Calu3 (cell line): ENCODE measurements at places on chromosomes 4 and X.
A peak's percentile ranks its signal among the peaks of the same experiment; 100 is the strongest.

DNA sequence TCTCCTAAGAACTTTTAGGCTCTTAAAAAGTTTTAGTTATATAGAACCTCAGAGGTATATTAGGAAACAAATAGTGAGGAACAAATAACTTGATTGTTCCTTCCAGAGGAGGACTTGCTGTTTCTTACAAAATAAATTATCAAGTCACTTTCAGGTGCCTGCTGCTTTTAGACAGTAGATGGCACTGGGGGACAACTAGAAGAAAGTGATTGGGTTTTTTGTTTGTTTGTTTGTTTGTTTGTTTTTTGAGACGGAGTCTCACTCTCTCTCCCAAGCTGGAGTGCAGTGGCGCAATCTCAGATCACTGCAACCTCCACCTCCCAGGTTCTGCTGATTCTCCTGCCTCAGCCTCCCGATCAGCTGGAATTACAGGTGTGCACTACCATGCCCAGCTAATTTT is 35.4 kb upstream of the CDKL5 start:
- DNase-seq, result no peak

DNA sequence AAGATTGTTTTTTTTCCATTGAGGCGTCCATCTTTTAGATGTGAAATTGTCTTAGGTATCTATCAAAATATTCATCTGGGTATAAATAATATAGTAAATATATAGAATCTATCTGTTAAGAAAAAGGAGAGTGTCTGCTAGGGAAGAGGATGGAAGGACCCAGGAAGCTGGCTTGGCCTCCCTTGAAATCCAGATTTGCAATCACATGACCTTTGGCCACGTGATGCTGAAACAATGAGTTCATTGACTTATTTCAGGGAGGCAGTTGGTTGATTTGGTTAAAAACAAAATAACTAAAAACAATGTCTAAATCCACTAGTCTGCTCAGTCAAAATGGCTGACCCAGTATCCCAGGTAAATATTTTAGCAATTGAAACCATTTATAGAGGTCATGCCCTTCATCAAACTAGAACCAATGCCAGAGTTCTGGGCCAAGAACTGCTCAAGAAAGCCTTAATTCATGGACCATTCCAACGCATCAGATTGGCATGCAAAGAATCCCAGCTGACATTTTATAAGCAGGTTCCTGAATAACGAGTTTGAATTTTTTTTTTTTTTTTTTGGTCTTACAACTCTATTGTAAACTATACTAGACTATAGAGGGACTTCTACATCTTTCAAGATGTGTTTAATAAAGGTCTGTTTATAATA is 172.7 kb downstream of the MID1 start:
- peak; percentile 49 for DNase-seq

- no peak for DNase-seq
Observed at GRCh38 chrX:13955975-13956374, 73.7 kb downstream of the GEMIN8 start.

- DNase-seq, result peak; percentile 25
Observed at GRCh38 chr4:153465615-153466080, 512 bp upstream of the TMEM131L start.

- DNase-seq, result no peak
Observed at GRCh38 chr4:173424899-173425805, 26.2 kb upstream of the SCRG1 start.
